Mesothelial cell of epicardium (in vitro differentiated cells): ENCODE measurements at places on chromosomes 16 and 17. TPM values are rescaled to one million over a fixed set of nuclear protein-coding genes. Genes with fewer than 3 reads are reported as not detected.

CHRNE gene
- 1.5 to 1.9 TPM (median 1.7 TPM) in 3 replicates for total RNA-seq

C16orf92 gene
- total RNA-seq = not detected in 3 replicates

MFSD6L gene
- total RNA-seq = 3.0 to 4.4 TPM (median 4.0 TPM) in 3 replicates

AATF gene
- 31.3 to 36.2 TPM (median 33.9 TPM) in 3 replicates for total RNA-seq

DNA sequence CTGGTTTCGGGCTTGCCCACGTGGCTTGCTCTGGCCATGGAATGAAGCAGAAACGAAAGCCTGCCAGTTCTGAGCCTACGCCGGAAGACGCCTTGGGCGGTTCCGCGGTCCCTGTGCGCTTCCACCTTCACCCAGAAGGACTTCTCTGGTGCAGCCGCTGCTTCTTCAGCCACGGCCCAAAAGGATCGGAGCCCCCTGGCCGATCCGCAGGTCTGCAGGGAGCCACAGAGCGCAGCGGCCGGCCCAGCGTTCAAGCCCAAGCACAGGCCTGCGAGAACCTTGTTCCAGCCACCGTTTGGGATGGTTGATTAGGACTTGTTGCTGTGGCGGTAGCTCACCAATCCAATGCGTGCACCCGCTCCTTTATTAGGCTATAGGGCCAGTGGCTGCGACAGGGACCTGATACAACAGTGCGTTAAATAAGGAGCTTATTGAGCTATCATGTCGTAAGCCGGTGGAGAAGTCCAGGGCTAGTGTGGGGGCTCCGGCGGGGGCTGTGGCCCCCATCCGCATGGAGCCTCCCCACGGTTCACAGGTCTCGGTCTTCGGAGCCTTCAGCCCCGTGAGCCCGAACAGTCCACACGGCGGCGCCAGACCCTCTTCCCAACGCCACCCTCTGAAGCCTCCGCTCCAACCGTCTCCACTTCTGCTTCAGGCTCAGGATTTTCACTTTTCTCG is 10.2 kb upstream of the MPP2 start:
- no peaks in the 10 kb centered on the region for H3K36me3 ChIP-seq
- H3K4me3 ChIP-seq = no peak overlapping the region
- no peaks in the 10 kb centered on the region for H3K4me1 ChIP-seq
- peaks cover 55% of the 10 kb centered on the region for H3K27me3 ChIP-seq
- DNase-seq = no peak

- H3K27ac ChIP-seq = no peak overlapping the region
- no peak overlapping the region for H3K4me3 ChIP-seq
- H3K36me3 ChIP-seq = no peaks in the 10 kb centered on the region
- H3K27me3 ChIP-seq = no peaks in the 10 kb centered on the region
- DNase-seq = no peak
Observed at GRCh38 chr16:67206129-67206837, 7.4 kb downstream of the ELMO3 start.

- no peak for DNase-seq
- H3K4me3 ChIP-seq = peak overlapping the region; percentile 77
- H3K27me3 ChIP-seq = no peaks in the 10 kb centered on the region
- peak overlapping the region; percentile 98 for H3K27ac ChIP-seq
- H3K36me3 ChIP-seq = no peaks in the 10 kb centered on the region
Observed at GRCh38 chr16:4313563-4314531, 2.0 kb upstream of the GLIS2 start.

DNA sequence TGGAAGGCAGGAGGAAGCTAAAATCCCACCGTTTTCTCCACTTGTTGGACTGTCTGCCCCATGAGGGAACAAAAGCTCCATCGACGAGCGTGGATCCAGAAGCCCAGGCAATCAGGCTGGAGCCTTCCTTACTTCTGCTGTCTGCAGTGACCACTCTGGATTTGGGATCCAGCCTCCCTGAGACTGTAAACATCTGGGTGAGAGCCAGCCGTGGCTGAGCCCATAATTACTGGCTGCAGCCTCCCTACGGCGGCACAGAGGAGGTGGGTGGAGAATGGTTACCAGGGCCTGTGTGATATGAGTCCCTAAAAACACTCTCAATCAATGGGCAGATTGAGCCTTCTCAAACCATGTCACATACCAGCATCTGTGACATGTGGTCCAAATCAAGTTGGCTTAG is 158.2 kb downstream of the FOXL1 start:
- H3K4me3 ChIP-seq = no peak overlapping the region
- H3K27me3 ChIP-seq = peaks cover 46% of the 10 kb centered on the region
- no peak overlapping the region for H3K27ac ChIP-seq
- no peak for DNase-seq
- H3K4me1 ChIP-seq = peaks cover 39% of the 10 kb centered on the region

- H3K27ac ChIP-seq = no peak overlapping the region
- peaks cover 5% of the 10 kb centered on the region for H3K36me3 ChIP-seq
- no peak overlapping the region for H3K4me3 ChIP-seq
- peaks cover 2% of the 10 kb centered on the region for H3K4me1 ChIP-seq
Observed at GRCh38 chr16:66277311-66278070, 89.0 kb upstream of the CDH5 start.

GRCh38 chr17:41390411-41390938 is 6.9 kb downstream of the KRT31 start:
- no peaks in the 10 kb centered on the region for H3K27me3 ChIP-seq
- H3K4me3 ChIP-seq = no peak overlapping the region
- H3K36me3 ChIP-seq = peaks cover 6% of the 10 kb centered on the region
- DNase-seq = no peak
- H3K27ac ChIP-seq = no peak overlapping the region

GRCh38 chr17:59892251-59892923 is 356 bp downstream of the TUBD1 start:
- peak overlapping the region; percentile 99 for H3K4me3 ChIP-seq
- peaks cover 5% of the 10 kb centered on the region for H3K36me3 ChIP-seq
- DNase-seq = no peak
- H3K27ac ChIP-seq = peak overlapping the region; percentile 97
- H3K27me3 ChIP-seq = no peaks in the 10 kb centered on the region

- H3K4me3 ChIP-seq = no peak overlapping the region
- no peaks in the 10 kb centered on the region for H3K4me1 ChIP-seq
- no peaks in the 10 kb centered on the region for H3K27me3 ChIP-seq
- DNase-seq = no peak
Observed at GRCh38 chr17:63316100-63316499, 130.0 kb downstream of the CYB561 start.

DNA sequence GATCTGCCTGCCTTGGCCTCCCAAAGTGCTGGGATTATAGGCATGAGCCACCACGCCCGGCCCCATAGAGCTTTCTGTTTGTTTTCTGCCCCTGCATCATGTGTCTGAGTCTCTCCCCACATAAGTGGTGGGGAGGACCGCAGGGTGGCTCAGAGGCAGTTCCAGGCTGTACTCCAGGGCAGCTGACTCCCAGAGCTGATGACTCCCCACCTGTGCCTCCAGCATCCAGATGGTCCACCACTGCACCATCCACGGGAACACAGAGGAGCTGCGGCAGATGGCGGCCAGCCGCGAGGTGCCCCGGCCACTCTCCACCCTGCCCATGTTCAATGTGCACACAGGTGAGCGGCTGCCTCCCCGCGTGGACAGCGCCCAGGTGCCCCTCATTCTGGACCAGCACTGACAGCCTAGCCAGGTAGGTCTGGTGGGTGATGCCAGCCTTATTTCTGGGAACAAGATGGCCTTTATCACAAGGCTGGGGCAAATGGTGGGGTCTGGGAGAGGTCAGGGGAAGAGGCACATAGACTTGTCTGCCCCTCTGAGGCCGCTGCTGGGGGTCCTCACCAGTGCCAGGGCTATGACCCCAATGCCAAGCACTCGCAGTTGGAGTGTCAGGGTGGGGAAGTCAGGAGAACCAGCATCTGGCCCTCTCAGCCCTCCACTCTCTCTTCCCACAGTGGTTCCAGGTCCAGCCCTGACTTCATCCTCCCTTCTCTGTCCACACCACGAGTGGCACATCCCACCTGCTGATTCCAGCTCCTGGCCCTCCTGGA is 9.4 kb downstream of the SGCA start:
- no peak overlapping the region for H3K4me3 ChIP-seq
- no peaks in the 10 kb centered on the region for H3K27me3 ChIP-seq
- peaks cover 41% of the 10 kb centered on the region for H3K4me1 ChIP-seq
